Activated CD8-positive, alpha-beta T cell treated with anti-CD3 and anti-CD28 coated beads, Interleukin-2, amount 10 ng/mL, durations not matched to agents 7 days and 5 days (primary cell): ENCODE measurements at places on chromosomes 4 and X. TPM values are rescaled to one million over a fixed set of nuclear protein-coding genes. Genes with fewer than 3 reads are reported as not detected.

GRCh38 chr4:113675731-113676697 is 85.5 kb downstream of the CAMK2D start:
- H3K27ac ChIP-seq, result no peak overlapping the region
- peaks cover 39% of the 10 kb centered on the region for H3K4me1 ChIP-seq
- no peak for DNase-seq
- peaks cover 41% of the 10 kb centered on the region for H3K36me3 ChIP-seq
- H3K27me3 ChIP-seq, result no peaks in the 10 kb centered on the region

GRCh38 chrX:39752815-39753214 is 344.9 kb downstream of the BCOR start:
- no peak overlapping the region for H3K27ac ChIP-seq
- peaks cover 12% of the 10 kb centered on the region for H3K4me1 ChIP-seq
- no peak for DNase-seq
- H3K27me3 ChIP-seq, result no peaks in the 10 kb centered on the region

DNA sequence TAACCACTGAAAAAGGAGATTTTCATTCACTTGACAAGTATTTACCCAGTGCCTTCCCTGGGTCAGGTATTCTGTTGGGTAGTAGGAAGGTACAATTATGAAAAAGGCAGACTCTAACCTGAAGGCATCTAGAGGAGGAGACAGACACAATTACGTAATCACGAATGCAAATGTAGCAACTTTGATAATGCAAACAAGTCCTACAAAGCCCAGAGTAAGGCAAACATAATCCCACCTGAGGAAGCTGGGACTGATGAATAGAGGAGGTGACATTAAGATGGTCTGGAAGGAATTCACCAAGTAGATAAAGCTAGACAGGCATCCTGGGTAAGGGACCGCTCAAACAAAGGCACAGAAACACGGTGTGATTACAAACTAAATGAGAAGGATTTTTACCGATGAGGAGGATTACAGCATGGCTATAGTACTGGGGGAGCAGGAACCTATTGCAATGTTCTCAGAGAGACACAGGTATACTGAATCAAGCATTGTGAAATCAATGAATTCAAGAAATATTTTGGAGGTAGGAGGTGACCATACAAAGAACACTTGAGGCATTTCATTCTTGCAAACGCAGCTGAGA is 37.1 kb downstream of the TMEM150C start:
- H3K4me3 ChIP-seq, result no peak overlapping the region
- peaks cover 3% of the 10 kb centered on the region for H3K27me3 ChIP-seq
- no peak overlapping the region for H3K27ac ChIP-seq
- no peak for DNase-seq
- no peaks in the 10 kb centered on the region for H3K36me3 ChIP-seq

GRCh38 chrX:147183161-147183560 is 368.6 kb upstream of the CXorf51A start:
- H3K4me3 ChIP-seq, result no peak overlapping the region
- H3K36me3 ChIP-seq, result no peaks in the 10 kb centered on the region

GRCh38 chr4:101682946-101683345 is 107.6 kb upstream of the BANK1 start:
- no peak overlapping the region for H3K27ac ChIP-seq
- no peak for DNase-seq

Gene MAML3
- total RNA-seq, result 4.0 TPM

- no peaks in the 10 kb centered on the region for H3K4me1 ChIP-seq
- H3K36me3 ChIP-seq, result no peaks in the 10 kb centered on the region
- peak; percentile 23 for DNase-seq
Measured at GRCh38 chrX:110665223-110666002, 130.2 kb downstream of the CHRDL1 start.

- peak overlapping the region; percentile 77 for H3K27ac ChIP-seq
- peaks cover 91% of the 10 kb centered on the region for H3K36me3 ChIP-seq
- no peak for DNase-seq
- H3K27me3 ChIP-seq, result no peaks in the 10 kb centered on the region
- H3K4me1 ChIP-seq, result peaks cover 96% of the 10 kb centered on the region
- H3K4me3 ChIP-seq, result peak overlapping the region; percentile 53
Measured at GRCh38 chr4:40221744-40222143, 24.9 kb downstream of the RHOH start.

DNA sequence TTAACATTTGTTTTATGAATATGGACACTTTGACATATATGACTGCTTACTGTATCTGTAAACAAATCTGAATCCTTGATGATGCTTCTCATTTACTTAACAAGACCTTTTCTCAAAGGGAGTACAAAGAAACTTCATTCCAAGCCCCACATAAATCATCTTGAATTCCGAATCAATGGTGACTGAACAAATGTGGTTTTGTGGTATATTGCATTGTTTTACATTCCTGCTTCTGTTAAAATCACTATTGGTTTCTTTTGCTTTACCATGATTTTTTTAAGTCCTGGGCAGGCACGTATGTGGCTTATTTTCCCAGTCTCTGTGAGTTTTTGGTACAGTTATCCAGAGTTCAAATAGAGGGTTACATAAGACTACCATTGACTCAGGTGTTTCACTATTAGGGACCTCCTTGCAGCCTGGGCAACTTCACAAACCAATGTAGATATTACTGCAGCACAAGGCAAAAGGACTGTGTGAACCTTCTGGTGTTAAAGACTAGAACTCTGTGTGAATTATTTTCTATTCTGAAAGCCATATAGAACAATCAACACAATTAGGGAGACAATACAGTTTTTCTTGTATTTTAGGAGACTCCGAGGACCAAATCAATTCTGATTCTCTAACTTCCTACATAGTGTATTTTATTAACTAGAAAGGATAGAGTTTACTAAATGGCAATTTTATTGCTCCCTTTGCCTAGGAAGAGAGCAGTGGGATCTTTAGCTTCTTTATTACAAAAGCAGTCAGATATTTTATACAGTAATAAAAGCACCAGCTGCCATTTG is 196.4 kb downstream of the GALNTL6 start:
- H3K4me1 ChIP-seq, result no peaks in the 10 kb centered on the region
- no peak overlapping the region for H3K4me3 ChIP-seq
- no peaks in the 10 kb centered on the region for H3K36me3 ChIP-seq
- no peak overlapping the region for H3K27ac ChIP-seq
- DNase-seq, result no peak

DNA sequence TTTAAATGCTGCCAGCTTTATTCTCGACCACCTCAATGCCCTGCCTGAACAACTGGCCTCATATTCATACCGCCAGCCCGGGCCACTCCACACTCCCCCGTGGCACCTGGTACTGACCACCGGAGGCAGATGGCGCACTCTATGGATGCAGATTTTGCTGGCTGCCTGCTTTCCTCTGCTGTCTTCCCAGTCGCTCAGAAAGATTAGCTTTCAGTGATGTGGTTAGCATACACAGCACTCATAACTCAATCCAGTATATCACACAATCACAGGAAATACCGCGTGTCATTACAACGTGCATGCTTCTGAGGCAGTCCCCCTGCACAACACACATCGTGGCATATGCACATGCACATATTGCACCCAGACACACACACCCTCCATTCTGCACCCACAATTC is 147.2 kb upstream of the BCOR start:
- peak; percentile 23 for DNase-seq
- H3K27ac ChIP-seq, result no peak overlapping the region

- H3K4me3 ChIP-seq, result no peak overlapping the region
- H3K27me3 ChIP-seq, result peaks cover 11% of the 10 kb centered on the region
- no peaks in the 10 kb centered on the region for H3K36me3 ChIP-seq
- no peaks in the 10 kb centered on the region for H3K4me1 ChIP-seq
Measured at GRCh38 chr4:158750379-158750778, 18.4 kb upstream of the FNIP2 start.
